ENCODE measurements at places on chromosomes 3 and 15. TPM values are rescaled to one million over a fixed set of nuclear protein-coding genes. Genes with fewer than 3 reads are reported as not detected.

SAMD7 gene
- total RNA-seq: not detected

KBTBD8 gene
- 24.5 TPM for total RNA-seq

CDCP1 gene
- 0.29 TPM for total RNA-seq

GREM1 gene
- total RNA-seq: 0.03 TPM

DNAH12 gene
- 0.05 TPM for total RNA-seq

CYP8B1 gene
- total RNA-seq: 0.14 TPM

HAPLN3 gene
- 138 TPM for total RNA-seq

SUSD5 gene
- total RNA-seq: not detected

ZNF148 gene
- total RNA-seq: 51.8 TPM

ARPIN gene
- total RNA-seq: not detected

SNUPN gene
- total RNA-seq: 15.5 TPM

SERPINI2 gene
- not detected for total RNA-seq

MINDY2 gene
- 11.9 TPM for total RNA-seq

CILP gene
- total RNA-seq: 0.08 TPM

UROC1 gene
- total RNA-seq: not detected

ACY1 gene
- 22.4 TPM for total RNA-seq

LINS1 gene
- total RNA-seq: 40.5 TPM

TGM4 gene
- not detected for total RNA-seq

TRH gene
- total RNA-seq: not detected

CPNE9 gene
- 0.29 TPM for total RNA-seq

CD86 gene
- total RNA-seq: 3.2 TPM

TLR9 gene
- 0.10 TPM for total RNA-seq

CFAP100 gene
- total RNA-seq: not detected

GAP43 gene
- total RNA-seq: not detected

CHAC1 gene
- total RNA-seq: 13.1 TPM

CCRL2 gene
- 6.2 TPM for total RNA-seq

KNSTRN gene
- total RNA-seq: 32.4 TPM

COX17 gene
- total RNA-seq: 98.7 TPM

GPR27 gene
- not detected for total RNA-seq

C3orf22 gene
- not detected for total RNA-seq

TNFAIP8L3 gene
- total RNA-seq: not detected

ZKSCAN7 gene
- 1.9 TPM for total RNA-seq

DTX3L gene
- 110 TPM for total RNA-seq

CGNL1 gene
- total RNA-seq: not detected

PATL2 gene
- total RNA-seq: 19.1 TPM

Data from natural killer cell treated with Interleukin-12 subunit alpha and Interleukin-12 subunit beta and Interleukin-15 and Interleukin-18, amount 100 ng/mL, for 72 hours (primary cell).